ENCODE measurements at places on chromosomes 11 and 22.

- no peak for DNase-seq
Observed at GRCh38 chr11:70399681-70400112, 1.4 kb downstream of the CTTN start.

GRCh38 chr11:45108070-45109064, 38.1 kb upstream of the PRDM11 start:
- DNase-seq: no peak

DNA sequence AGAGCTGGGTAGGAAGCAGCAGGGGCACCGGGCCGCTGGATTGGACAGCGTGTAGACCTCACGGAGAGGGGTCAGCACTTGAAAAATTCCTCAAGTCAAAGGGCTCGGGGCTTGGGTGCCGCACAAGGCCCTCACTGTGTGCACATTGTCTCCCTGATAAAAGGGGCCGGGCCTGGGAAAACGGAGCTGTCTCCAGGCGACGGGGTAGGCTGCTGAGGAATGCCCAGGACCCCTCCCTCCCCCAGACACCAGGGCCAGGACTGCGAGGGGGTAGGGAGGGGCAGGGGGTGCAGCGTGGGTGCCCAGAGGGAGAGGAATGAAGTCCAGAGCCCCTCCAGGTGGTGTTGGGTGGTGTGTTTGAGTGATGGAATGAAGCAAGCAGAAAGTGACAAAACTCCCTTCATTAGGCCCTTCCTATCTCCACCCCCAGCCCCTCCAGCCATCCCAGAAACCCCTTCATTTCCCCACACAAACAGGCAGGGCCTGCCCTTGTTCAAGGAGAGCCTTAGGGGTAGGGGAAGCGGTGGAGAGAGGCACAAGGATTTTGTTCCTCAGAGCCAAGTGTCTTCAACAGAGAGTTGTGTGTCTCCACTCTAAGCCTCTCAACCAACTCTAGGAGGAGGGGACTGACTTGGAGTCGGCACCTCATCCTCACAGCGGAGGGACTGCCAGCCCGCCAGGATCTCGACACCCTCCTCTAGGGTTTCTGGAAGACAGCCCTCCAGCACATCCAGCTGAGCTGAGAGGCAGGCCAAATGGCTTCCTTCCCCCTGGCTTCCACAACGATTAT, 63.9 kb downstream of the SYN3 start:
- no peak for DNase-seq

DNA sequence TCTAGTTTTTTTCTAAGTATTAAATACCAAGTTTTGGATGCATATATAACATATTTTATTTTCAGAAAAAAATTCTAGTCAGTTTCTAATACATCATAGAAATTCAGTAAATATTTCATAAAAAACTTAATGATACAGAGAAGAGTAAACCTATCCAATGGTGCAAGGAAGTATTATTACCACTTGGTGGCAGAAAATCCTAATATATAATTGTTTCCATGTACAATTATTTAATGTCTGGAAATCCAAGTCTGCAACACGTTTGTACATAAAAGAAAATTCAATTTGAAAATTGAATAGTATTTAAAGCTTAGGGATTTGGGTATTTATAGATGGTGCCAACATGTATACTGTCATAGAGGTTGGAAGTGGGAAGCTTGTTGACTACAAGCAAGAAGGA, 127.0 kb downstream of the TRPC6 start:
- DNase-seq: no peak

- no peak for DNase-seq
Observed at GRCh38 chr22:43885786-43886185, 6.0 kb downstream of the PNPLA5 start.

- DNase-seq: no peak
Observed at GRCh38 chr11:57635246-57635645, 14.5 kb downstream of the YPEL4 start.

DNA sequence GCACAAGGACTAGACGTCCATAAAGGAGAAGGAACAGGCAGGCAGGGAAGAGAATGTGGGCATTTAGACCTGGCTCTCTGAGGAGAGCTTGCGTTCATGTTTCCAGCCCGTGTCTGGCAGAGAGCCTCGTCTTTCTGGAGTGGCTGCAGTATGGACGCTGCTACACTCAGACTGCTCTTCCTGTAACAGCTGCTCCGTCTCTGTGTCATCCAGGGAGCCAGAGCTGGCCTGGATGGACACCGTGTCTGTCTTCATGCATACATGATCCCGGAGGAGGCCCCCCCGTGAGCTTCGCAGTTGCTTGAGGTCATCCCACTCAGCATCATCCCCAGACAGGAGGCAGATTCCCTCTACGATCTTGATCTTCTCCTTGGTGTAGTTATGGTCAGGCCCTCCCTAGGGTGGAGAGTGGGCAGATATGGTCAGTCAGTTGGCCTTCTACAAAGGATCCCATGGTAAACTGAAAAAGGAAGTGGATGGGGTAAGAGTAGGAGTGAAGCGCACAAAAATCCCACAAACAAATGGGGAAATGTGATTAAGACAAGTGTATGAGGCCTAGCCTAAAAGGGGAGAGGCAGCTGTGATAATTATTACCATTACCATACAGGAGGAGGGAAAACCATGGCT, 13.0 kb upstream of the CKAP5 start:
- DNase-seq: no peak

DNA sequence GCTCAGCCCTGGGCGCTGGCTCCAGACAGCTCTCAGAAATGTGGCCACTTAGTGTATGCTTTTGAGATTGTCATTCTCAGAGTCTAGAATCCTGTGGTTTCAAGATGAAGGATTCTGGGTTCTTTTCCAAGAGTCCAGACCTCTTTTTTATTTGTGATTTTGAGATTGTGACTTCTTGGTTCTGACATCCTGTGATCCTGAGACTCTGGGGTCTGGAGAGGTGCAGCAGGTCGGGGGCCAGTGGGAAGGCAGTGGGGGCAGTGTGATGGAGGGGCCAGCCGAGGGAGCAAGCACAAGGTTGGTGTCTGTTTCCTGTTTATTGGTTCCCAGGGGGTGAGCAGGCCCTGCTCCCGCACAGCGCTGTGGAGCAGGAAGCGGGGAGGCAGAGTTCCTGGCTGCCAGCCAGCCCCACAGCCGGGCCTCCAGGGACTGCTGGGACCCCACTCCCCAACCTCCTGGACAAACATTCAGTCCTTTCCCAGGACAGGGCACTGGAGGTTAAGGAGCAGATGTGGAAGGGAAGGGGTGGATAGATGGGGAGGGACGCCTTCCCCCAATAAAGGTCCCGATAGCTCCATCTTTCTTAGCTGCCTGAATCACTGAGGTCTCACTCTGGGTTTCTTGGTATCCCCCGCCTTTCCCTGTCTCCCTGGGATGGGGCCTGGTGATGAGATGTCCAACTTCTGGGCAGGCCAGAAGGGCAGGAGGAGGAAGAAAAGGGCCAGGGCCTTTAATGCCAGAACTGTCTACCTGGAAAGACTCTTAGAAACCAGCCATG, 13.7 kb downstream of the ARHGEF17 start:
- DNase-seq: no peak

DNA sequence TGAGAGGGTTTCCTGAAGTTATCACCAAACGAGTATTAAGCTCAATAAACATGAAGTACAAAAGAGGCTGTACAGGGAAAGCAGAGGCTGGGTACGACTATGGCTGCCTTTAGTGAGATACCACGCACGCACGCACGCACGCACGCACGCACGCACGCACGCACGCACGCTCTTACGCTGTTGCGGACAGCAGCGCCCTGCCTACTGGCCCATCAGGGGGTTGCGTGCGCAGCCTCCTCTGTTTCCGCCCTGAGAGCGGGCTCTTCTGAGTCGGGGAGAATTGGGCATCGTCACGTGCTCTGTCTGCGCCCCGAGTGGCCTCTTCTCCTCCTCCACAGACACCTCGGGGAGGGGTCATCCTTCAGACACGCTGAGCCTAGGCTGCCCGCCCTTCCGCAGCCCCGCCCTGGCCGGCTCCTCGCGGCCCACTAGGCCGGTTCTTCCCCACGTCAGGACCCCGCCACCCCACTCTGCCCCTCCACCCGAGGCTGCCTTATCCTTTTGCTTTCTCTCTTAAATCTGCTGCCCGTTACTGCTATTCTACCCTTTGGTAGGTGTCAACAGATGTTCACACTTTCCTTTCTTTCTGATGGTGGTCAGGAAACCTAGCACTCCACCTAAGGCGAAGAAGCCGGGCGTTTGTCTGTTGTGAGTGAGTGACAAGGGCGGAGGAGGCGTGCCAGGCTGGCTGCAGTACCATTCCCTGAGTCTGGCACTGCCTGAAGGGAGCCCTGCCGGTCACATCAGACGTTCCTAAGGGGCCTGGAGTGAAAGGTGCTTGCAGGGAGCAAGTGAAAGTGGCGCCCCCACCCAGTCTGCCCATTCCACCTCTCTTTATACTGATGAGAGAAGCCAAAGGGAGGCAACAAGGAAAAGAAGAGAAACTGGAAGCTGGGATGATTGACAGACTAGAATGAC, 300.4 kb upstream of the B3GAT1 start:
- no peak for DNase-seq

GRCh38 chr22:26321469-26321913, 107.6 kb upstream of the ASPHD2 start:
- no peak for DNase-seq

DNA sequence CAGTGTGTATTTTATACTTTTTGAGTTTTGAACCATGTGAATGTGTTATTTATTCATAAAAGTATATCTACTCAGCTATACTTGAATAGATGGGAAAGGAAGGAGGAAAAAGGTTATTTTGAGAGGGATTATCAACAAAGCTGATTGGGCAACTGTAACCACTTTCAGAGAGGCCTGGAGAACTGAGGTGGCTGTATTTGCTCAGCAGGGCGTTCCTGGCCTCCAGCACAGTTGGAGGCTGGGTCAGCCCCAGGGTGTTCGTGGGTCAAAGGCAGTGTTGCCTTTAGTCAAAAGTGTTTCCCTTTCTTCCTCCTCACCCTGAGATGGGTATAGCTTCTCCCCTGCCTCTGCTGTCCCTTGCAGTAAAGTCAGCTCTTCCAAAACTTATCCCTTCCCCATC, 26.7 kb downstream of the ASCC2 start:
- DNase-seq: no peak

- DNase-seq: no peak
Observed at GRCh38 chr11:9899676-9900075, 235.8 kb downstream of the SWAP70 start.

DNA sequence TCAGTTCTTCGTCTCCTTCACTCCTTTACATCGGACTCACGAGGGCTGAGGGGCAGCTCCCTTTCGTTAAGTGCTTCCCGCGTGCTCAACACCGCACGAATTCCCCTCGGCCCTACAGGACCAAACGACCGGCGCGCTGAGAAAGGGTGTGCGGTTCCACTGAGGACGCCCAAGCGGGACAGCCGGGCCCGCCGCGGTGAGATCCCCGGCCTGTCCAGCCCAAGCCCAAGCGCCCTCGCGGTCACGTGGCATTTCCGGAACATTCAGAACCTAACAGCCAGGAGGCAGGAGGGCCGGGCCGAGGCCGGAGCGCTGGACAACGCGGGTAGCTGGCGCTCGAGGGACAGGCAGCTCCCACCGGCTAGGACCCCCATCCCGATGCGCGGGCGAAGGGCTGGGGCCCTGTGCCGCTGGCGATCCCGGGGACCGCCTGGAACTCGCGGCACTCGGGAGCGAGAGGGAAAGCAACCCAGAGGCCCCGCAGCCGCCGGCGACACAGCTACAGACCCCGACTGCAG, 737 bp upstream of the STIP1 start:
- no peak for DNase-seq
